IPS-NIHi11 (cell line): ENCODE measurements at places on chromosomes 1 and 21.
A peak's percentile ranks its signal among the peaks of the same experiment; 100 is the strongest.

GRCh38 chr1:28592321-28593071 is 431 bp downstream of the RAB42 start:
- DNase-seq = peak; percentile 77

GRCh38 chr1:234396871-234397270 is 23.6 kb downstream of the COA6 start:
- DNase-seq = no peak

GRCh38 chr1:40955266-40955665 is 24.2 kb upstream of the CTPS1 start:
- no peak for DNase-seq

- DNase-seq = no peak
Observed at GRCh38 chr1:10074059-10074851, 41.5 kb downstream of the UBE4B start.

GRCh38 chr1:51070640-51071039 is 31.4 kb upstream of the C1orf185 start:
- no peak for DNase-seq

DNA sequence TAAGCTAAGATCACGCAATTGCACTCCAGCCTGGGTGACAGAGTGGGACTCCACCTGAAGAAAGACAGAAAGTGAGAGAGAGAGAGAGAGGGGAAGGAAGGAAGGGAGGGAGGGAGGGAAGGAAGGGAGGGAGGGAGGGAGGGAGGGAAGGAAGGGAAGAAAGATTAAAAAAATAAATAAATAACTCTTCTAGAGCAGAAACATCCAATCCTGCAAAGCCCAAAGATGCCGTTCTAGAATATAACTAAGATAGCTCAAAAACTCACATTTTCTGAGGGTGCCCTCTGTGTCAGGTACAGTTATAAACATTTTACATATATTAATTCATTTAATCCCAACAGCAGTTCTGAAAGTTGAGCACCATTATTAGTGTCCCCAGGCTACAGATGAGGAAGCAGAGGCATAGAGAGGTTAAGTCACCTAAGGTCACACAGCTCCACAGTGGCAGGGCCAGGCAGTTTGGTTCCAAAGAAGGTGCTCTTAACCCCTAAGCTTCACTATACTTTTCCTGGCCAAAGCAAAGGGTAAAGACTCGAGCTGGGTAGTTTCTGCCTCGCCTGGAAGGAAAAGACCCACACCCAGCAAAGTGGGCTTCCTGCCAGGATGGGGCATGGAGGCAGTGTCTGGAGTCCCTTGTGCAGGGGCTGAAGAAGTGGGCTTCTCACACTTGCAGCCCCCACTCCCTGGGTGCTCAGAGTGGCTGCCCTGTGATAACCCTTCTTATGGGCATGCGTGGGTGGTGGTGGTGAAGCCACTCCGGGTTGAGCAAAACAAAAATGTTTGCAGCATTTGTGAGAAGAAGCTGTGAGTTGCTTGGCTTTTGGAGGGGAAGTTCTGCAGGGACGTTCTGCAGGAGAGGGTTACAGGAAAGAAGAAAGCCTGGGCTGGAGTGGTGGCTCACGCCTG is 7.9 kb upstream of the PIK3CD start:
- no peak for DNase-seq

DNA sequence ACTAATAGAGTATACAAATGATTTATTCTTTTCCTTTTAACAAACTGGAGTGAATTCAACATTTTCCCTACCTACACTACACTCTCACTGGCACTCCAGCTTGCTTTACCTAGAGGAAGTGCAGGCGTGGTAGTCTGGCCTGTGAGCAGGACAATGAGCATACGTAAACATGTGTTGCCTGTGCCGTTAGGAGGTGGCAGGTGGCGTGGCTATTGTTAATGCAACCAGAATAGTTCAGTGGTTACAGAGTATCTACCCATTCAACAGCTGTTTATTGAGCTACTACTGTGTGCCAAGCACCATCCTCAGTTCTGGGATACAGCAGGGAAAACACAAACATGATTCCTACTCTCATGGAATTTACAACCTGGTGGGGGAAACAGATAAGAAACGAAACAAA is 299.7 kb upstream of the KAZN start:
- DNase-seq = no peak

DNA sequence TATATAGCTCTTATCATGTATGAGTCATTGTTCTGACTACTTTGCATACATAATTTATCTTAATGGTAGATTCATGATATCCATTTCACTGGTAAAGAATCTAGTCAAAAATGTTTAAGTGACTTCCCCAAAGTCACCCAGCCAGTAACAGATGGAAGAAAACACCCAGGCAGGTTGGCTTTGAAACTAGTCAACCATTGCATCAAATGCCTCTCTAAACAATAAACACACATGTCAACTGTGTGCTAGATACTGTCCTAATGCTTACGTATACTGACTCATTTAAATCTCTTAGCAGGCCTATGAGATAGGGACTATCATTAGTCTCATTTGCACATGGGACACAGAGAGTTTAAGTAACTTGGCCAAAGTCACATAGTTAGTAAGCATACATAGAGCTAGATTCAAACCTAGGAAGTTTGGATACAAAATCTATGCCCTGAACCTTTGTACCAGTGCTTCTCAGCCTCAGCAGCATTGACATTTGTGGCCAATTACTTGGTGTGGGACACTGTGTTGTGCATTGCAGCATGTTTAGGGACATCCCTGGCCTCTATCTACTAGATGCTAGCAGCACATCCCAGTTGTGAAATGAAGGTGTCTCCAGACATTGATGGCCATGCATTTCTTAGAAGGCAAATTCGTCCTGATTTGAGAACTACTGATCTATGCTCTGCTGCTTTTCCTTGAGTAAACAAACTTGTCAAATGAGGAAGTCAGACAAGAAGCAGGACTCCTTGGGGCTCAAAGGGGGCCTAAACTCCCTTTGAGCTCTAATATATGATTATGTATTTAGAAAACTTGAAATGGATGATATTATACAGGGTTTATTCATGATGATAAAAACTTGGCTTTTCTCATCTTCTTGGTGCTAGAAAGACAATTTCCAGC is 316.3 kb downstream of the KCNH1 start:
- DNase-seq = no peak

DNA sequence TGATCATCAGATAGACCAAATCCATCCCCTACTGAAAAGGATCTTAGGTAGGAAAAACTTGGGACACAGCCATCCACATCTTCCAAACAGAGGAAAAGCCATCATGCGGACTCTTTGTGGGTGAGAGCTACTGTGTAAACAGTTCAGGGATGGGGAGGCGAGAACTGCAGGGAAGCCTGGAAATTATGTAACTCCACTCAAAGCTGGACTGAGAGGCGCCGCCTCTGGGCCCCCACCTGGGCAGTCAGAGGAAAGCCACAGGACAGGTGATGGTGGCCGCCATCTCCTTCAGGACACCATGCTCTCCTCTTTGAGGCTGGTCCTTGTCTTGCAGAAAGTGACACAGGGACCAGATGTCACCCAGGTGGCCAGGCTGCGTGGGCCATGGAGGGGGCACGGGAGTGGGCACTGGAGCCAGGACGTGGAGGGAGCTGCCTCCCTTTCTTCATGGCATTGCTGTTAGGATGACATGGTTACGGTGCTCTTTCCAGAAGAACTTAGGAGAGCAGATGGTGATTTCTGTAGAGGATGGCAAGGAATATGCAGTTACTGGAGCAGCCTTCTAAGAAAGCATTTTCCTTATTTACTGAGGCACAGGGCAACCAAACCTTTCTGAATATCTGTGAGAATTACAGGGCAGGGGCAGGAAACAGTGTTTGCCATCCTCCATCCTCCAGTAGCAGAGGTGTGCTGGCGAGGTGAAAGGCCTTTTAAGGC is 32.0 kb upstream of the TDRD10 start:
- DNase-seq = no peak

DNA sequence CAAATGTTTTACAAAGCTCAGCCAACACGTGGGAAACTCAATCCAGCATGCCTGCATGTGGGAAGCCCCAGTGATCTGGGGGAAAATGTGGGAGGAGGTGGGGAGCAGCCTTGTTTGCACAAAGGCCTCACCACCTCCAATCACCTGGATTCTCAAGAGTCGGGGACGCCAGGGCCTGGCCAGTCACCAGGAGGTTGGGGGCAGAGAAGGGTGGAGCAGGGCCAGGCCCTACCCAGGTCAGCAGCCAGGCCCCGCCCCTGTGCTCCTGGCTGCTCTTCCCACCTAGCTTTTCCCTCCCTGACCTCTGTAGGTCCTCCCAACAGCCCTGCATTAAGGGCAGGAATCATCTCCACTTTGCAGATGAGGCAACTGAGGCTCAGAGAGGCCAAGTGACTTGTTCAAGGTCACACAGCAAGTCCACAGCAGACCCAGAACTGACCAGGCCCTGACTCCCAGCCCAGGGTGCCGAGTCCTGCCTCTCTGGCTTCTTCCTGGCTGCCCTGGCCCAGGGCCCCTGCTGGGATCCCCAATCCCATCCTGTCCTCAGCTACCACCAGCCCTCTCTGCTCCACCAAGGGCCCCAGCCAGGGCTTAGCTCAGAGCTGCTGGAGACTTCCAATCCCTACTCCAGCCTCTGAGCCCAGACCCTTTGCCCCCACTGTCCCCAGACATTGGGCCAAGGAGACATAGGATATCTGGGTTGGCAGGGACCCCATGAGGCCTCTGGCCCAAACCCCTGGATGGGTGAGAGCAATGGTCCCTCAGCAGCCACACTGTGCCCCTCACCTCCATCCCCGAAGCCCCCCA is 508.6 kb downstream of the PTPRU start:
- DNase-seq = no peak

DNA sequence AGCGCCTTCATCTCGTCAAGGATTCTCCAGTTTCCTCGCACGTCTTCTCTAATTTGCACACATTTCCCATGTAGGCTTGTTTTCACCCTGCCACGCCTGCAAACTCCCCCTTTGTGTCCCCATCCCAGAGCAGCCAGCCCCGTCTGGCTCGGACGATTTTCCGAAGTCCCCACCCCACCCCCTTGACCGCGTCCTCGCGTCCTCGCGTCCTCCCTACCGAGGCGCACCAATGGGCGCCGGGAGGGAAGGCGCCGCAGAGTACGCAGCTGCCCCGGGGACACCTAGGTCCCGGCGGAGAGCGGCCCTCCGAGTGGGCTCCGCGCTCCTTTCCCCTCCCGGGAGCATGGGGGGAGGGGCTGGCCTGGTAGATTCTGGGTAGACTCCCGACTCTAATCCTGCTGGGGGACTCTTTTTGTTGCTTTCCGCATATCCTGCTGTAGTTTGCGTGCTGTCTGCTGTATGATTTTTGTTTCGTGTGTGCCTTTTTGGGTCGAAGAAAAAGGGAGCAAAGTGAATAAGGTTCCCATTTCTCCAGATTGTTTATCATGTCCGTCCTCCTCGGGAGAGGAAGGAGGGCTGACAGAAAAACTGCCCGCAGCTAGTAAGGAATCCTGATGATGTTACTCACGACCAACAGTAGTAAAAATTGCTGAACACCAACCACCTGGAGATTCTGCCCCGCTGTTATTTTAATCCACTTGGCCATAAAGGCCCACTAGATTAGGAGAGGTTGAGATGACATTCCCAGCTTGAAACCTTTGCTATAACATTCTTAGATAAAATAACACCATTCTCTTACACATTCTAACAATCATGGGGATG is 1.5 kb downstream of the CACHD1 start:
- DNase-seq = peak; percentile 48

DNA sequence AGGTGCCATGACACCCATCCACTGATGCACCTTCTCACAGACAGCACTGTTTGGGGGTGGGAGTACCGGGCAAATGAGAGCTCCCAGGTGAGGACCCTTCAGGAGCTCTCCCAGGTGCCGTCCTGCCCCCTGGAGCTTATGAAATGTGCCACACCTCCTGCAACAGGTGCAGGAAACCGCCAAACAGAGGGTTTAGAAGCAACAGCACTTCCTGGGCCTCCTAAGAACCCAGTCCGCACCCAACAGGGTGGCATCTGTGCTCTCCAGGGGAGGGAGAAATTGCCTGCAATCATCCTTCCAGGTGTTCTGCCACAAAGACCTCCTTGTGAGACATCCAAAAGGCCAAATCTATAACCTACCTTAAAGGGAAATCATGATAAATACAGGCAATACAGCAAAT is 87.7 kb upstream of the ATP1B1 start:
- no peak for DNase-seq

GRCh38 chr21:44943686-44944550 is 4.1 kb downstream of the SLX9 start:
- no peak for DNase-seq

DNA sequence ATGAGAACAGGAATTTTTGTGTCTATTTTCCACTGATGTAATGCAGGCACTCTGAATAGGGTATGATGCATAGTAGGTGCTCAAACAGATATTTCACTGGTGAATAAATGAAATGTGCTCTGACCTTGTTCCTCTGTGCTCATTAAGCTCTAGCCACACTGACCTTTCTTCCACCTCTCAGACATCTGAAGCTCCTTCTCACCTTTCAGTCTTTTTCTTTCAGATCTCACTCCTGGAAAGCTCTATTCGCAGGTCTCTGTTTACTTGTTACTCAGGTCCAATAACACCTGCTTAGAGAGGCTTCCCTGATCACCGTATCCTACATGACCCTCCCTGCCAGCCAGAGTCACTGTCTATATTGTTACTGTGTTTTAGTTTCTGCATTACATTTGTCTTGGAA is 59.2 kb upstream of the IVNS1ABP start:
- DNase-seq = no peak

DNA sequence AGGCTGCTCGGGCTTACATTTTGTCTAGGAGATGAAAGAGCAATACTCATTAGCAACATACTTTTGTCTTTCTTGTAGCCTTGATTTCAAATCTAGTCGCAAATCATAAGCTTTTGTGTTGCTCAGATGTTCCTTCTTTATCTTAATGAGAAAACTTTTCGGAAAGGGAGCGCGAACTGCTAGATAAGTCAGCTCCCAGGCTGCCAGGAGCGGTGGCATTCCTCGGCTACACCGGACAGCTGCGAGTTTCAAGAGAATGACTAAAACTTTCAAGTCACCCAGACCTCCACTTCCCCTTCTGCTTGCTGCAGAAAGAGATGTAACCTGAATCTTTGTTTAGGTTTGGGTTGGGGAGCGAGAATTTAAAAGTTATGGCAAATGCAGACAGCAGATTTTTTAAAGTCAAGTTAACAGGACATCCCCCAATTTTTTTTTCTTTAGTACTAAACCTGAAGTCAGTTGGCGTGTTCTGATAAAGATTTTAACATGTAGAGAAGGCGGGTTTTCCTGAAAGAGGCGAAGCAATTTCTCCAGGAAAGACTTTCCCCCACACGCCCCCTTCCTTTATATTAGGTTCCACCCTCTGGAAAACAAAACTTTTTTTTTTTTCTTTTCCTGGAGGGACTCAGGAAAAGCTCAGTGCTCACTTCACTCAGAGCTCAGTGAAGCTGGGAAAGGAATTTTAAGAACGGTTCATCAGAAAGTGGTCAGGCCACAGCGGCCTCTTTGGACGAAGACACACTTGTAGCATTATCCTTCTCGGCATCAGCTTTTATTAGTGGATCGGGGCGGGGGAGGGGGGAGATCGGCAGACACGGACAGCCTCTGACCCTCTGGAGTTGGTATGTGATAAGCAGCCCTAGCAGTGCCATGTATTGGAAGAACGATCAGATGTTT is at the start of gene LHX8:
LHX8 (plus strand) TSS at position 639 of the 897 bp plus-strand sequence. CDS start 2,227 bp downstream, outside the sequence.
- DNase-seq = no peak

GRCh38 chr1:6105218-6105679 is 59.6 kb downstream of the KCNAB2 start:
- no peak for DNase-seq

- DNase-seq = no peak
Observed at GRCh38 chr1:220918285-220918951, 39.2 kb downstream of the HLX start.
